ENCODE measurements at places on chromosomes 5 and 9.

- no peak for DNase-seq
Observed at GRCh38 chr5:42499016-42499415, 75.8 kb downstream of the GHR start.

- DNase-seq: no peak
Observed at GRCh38 chr5:181173027-181173419, 25.6 kb downstream of the OR2V2 start.

DNA sequence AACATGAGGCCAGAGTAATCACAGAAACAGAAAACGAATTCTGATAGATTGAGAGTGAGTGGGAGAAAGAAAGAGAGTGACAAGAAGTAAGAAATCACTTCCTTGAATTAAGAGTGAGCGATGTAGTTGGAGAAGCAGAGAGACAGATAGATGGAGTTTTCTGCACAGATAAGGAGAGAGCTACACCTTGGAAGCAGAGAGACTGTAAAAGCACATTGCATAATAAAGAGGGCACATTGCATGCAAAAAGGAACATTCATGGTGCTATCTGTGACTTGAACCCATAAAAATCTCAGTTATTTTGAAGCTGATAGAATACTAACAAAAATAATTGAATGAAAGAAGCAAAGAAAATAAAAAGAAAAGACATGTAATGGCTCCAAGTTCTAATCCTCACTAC lies 943.8 kb downstream of the NR2F1-AS1 start:
- DNase-seq: no peak

GRCh38 chr9:89940625-89941024 lies 335.8 kb downstream of the GADD45G start:
- DNase-seq: no peak

DNA sequence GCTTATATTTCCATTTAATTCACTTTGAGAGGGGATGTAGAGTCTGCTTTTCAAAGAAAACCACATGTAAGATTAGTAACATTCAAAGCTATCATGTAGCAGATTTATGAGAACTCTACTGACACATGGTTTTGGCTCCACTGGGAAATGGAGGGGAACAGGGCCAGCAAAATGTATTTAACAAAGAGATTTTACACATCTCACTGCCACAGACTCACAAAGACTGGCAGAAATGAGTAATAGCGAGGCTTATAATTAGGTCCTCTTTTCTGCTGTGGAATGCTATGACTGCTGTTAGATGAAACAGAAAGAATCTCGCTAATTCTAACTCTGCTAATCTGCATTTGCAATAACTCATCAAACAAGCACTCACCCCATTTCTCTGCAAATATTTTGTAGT lies 4.5 kb downstream of the DAP start:
- peak; percentile 36 for DNase-seq

- peak; percentile 28 for DNase-seq
Observed at GRCh38 chr9:124818431-124819281, 34.6 kb upstream of the WDR38 start.

DNA sequence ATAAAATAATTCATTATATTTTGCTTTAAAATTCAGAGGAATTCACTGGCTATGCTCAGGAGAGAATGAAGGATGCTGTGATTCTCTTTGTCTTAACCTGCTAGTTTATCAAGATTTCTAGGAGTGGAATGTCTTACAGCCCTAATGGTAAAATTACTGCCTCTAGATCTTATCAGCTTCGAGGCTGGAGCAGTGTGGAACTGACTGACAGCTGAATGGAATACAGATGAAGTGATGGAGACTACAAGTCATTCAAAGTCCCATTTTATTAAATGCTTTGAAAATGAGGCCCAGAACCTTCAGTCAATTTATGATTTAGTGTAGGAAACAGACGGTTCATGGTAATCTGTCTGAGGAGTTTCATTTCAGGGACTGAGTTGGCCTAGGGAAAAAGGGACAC lies 202.1 kb downstream of the RFX3 start:
- DNase-seq: no peak

Measured in foreskin fibroblast (primary cell).